ENCODE measurements at places on chromosomes 12 and 14. TPM values are rescaled to one million over a fixed set of nuclear protein-coding genes. Genes with fewer than 3 reads are reported as not detected.

- H3K27ac ChIP-seq: no peak overlapping the region
- DNase-seq: no peak
- H3K4me1 ChIP-seq: no peaks in the 10 kb centered on the region
- peaks cover 7% of the 10 kb centered on the region for H3K27me3 ChIP-seq
- H3K36me3 ChIP-seq: no peaks in the 10 kb centered on the region
Measured at GRCh38 chr14:51643140-51643539, 8.6 kb upstream of the FRMD6 start.

GRCh38 chr12:8985213-8985754, 4.1 kb upstream of the KLRG1 start:
- H3K27me3 ChIP-seq: no peaks in the 10 kb centered on the region
- no peak overlapping the region for H3K27ac ChIP-seq
- H3K4me3 ChIP-seq: no peak overlapping the region
- no peak for DNase-seq

The RAPGEF3 gene
- 1.4 TPM for total RNA-seq

GRCh38 chr12:27285403-27285802, 41.3 kb downstream of the STK38L start:
- no peak overlapping the region for H3K27ac ChIP-seq
- no peaks in the 10 kb centered on the region for H3K4me1 ChIP-seq
- H3K27me3 ChIP-seq: no peaks in the 10 kb centered on the region
- H3K4me3 ChIP-seq: no peak overlapping the region
- H3K36me3 ChIP-seq: no peaks in the 10 kb centered on the region
- DNase-seq: no peak

The MIPOL1 gene
- not detected for total RNA-seq

DNA sequence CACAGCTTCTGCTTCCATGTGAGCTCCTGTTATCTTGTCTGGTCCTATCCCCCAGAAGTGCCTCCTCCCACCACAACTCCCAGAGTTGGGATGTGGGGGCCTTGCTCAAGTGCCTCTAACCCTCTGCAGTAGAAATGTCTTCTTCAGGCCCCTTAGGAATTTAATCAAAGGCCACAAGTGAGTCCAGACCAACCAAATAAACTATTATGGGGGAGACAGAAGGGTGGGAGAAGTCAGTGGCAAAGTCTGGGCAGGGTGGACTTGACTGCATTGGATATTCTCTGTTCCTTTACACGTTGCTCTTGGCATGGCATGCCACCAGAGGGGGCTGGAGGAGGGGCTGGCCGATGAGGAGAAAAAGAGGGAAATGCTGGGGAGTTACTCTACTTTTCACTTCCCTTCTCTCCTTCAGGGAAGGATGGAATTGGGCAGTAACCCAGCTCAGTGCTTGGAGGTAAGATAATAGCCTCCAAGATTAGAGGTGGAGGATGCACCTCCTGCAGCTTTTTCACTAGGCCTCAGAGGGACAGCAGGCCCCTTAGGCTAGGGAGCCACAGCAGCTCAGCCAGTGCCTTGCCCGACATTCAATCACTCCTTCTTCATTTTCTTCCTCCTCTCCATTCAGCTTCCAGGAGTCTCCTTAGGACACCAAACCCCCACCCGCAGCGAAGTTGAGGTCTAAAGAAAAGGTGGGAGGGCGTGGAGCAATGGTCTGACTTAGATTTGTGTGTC, 1.2 kb upstream of the AP1G2 start:
- H3K27ac ChIP-seq: peak overlapping the region; percentile 96
- H3K36me3 ChIP-seq: peaks cover 31% of the 10 kb centered on the region
- peaks cover 55% of the 10 kb centered on the region for H3K4me1 ChIP-seq
- H3K4me3 ChIP-seq: peak overlapping the region; percentile 100
- DNase-seq: no peak

- H3K27me3 ChIP-seq: no peaks in the 10 kb centered on the region
- DNase-seq: no peak
- peaks cover 21% of the 10 kb centered on the region for H3K4me1 ChIP-seq
Measured at GRCh38 chr12:10960211-10960610, 21.1 kb upstream of the TAS2R14 start.

GRCh38 chr12:92530706-92531105, 172.1 kb upstream of the PLEKHG7 start:
- H3K27me3 ChIP-seq: no peaks in the 10 kb centered on the region
- H3K36me3 ChIP-seq: peaks cover 3% of the 10 kb centered on the region
- no peak for DNase-seq
- H3K27ac ChIP-seq: no peak overlapping the region
- peaks cover 6% of the 10 kb centered on the region for H3K4me1 ChIP-seq
- H3K4me3 ChIP-seq: no peak overlapping the region

The PRKD1 gene
- not detected for total RNA-seq

- H3K27me3 ChIP-seq: no peaks in the 10 kb centered on the region
- no peak overlapping the region for H3K4me3 ChIP-seq
- H3K36me3 ChIP-seq: no peaks in the 10 kb centered on the region
- no peaks in the 10 kb centered on the region for H3K4me1 ChIP-seq
- DNase-seq: no peak
Measured at GRCh38 chr14:103007555-103007954, 49.8 kb downstream of the CDC42BPB start.

DNA sequence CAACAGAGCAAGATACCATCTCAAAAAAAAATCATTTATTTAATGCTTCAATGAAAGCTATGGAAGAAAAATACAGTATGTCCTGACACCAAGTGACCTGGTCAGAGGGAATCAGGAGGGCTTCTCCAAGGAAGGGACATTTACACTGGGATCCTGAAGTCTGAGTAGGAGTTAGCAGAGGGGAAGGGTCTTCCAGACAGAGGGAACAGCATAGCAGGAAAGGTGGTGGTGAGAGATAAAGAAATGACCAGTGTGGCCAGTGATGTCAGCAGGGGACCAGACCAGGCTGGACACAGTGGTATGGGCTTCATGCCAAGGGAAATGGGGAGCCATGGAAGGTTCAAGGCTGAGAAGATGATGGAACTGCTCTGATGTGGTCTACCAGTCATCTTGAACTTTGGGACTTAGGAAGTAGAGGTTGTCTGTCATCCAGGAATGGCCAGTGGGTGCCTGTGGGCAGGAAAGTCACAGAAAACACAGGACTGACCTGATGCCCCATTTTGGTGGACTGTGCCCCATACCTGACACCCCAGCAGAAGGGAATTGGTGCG, 7.8 kb upstream of the TCHP start:
- no peak overlapping the region for H3K4me3 ChIP-seq
- peaks cover 48% of the 10 kb centered on the region for H3K4me1 ChIP-seq
- H3K36me3 ChIP-seq: no peaks in the 10 kb centered on the region
- no peak overlapping the region for H3K27ac ChIP-seq
- no peaks in the 10 kb centered on the region for H3K27me3 ChIP-seq
- no peak for DNase-seq

GRCh38 chr14:53888535-53889386, 67.9 kb downstream of the BMP4 start:
- no peaks in the 10 kb centered on the region for H3K36me3 ChIP-seq
- H3K4me3 ChIP-seq: no peak overlapping the region
- H3K27me3 ChIP-seq: peaks cover 5% of the 10 kb centered on the region
- no peak overlapping the region for H3K27ac ChIP-seq
- no peak for DNase-seq

- H3K4me1 ChIP-seq: no peaks in the 10 kb centered on the region
- H3K27me3 ChIP-seq: no peaks in the 10 kb centered on the region
- H3K4me3 ChIP-seq: no peak overlapping the region
- no peak for DNase-seq
Measured at GRCh38 chr14:94306047-94306978, 13.2 kb upstream of the SERPINA10 start.

GRCh38 chr14:31968107-31968810, 108.8 kb upstream of the ARHGAP5 start:
- H3K4me1 ChIP-seq: peaks cover 8% of the 10 kb centered on the region
- no peak overlapping the region for H3K27ac ChIP-seq
- H3K27me3 ChIP-seq: peaks cover 2% of the 10 kb centered on the region
- H3K36me3 ChIP-seq: no peaks in the 10 kb centered on the region

GRCh38 chr14:65080960-65081747, 21.2 kb downstream of the MAX start:
- peaks cover 87% of the 10 kb centered on the region for H3K36me3 ChIP-seq
- H3K4me1 ChIP-seq: peaks cover 54% of the 10 kb centered on the region
- no peak overlapping the region for H3K27ac ChIP-seq
- DNase-seq: no peak

- H3K27ac ChIP-seq: no peak overlapping the region
- H3K36me3 ChIP-seq: no peaks in the 10 kb centered on the region
- H3K4me3 ChIP-seq: peak overlapping the region; percentile 86
- peaks cover 14% of the 10 kb centered on the region for H3K4me1 ChIP-seq
- H3K27me3 ChIP-seq: peaks cover 40% of the 10 kb centered on the region
Measured at GRCh38 chr12:8697120-8697475, 693 bp upstream of the RIMKLB start.

DNA sequence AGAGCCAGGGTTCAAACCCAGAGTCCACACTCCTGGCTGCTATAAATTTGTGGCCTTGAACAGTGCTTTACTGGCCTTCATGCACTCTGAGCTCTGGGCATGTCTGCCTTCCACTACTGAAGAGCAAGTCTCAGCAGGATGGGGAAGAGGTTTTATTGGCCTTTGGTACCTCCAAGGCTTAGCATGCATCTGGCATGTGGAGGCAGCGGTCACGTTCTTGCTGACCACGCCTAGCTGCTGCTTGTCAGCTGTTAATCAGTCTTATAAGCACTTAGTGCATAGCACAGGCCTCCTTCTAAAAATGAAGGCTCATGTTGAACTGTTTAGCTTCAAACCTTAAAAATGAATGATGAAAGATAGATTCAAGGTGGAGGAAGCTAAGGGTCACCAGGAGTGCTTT, 177.5 kb downstream of the PELI2 start:
- no peaks in the 10 kb centered on the region for H3K4me1 ChIP-seq
- H3K36me3 ChIP-seq: no peaks in the 10 kb centered on the region
- H3K4me3 ChIP-seq: no peak overlapping the region
- no peaks in the 10 kb centered on the region for H3K27me3 ChIP-seq

GRCh38 chr14:28754209-28754985, 12.2 kb upstream of the FOXG1 start:
- no peak overlapping the region for H3K27ac ChIP-seq
- no peak overlapping the region for H3K4me3 ChIP-seq
- no peaks in the 10 kb centered on the region for H3K4me1 ChIP-seq
- peaks cover 38% of the 10 kb centered on the region for H3K27me3 ChIP-seq

DNA sequence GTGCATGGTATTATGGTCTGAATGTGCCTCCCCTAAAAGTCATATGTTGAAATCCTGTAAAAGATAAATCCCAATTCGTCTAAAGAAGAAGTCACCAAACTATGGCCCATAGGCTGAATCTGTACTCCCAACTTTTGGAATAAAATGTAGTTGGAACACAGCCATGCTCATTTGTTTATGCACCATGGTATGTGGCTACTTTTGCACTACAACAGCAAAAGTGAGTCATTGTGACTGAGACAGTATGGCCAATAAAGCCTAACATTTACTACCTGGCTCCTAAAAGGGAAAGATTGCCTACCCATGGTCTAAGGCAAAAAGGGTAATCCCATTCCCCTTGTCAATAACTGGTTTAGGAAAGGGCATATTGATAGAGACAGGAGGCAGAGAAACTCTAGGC, 101.8 kb downstream of the LRIG3 start:
- no peak overlapping the region for H3K4me3 ChIP-seq
- no peaks in the 10 kb centered on the region for H3K36me3 ChIP-seq
- no peak for DNase-seq
- H3K27ac ChIP-seq: no peak overlapping the region

DNA sequence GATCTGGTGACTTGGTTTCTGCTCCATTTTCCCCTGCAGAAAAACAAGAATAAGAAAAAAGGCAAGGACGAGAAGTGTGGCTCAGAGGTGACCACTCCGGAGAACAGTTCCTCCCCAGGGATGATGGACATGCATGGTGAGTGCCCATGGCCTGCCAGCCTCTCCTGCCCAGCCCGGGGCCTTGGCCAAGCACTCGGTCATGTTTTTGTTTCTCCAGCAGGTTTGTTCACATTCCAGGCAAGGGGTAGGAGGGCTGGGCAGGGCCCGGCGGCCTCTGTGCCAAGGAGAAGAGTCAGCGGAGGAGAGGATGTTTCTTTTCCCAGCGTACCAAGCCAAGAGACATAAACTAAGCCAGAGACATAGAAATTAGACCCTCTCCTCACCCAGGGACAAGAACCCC, 13.6 kb downstream of the BCL7A start:
- H3K4me3 ChIP-seq: no peak overlapping the region
- no peaks in the 10 kb centered on the region for H3K4me1 ChIP-seq
- no peaks in the 10 kb centered on the region for H3K27me3 ChIP-seq
- no peaks in the 10 kb centered on the region for H3K36me3 ChIP-seq

DNA sequence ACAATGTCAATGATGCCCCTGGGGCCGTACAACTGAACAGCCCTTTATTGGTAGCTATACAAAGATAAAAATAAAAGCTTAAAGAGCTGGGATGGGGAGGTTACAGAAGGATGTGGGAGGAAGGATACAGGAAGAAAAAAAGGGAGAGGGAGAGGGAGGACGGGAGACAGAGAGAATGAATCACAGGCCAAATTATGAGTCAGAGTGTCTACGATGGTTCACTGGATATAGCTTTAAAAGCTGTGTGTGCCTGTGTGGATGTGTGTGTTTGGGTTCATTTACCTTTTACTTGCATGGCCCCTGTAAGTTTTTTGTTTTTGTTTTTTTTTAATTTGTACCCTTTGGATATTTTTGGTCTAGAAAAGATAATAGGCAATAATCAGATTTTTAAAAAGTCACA, 111.9 kb downstream of the CCDC60 start:
- no peak overlapping the region for H3K27ac ChIP-seq
- no peaks in the 10 kb centered on the region for H3K4me1 ChIP-seq
- no peak for DNase-seq
- peaks cover 2% of the 10 kb centered on the region for H3K27me3 ChIP-seq
- no peaks in the 10 kb centered on the region for H3K36me3 ChIP-seq

DNA sequence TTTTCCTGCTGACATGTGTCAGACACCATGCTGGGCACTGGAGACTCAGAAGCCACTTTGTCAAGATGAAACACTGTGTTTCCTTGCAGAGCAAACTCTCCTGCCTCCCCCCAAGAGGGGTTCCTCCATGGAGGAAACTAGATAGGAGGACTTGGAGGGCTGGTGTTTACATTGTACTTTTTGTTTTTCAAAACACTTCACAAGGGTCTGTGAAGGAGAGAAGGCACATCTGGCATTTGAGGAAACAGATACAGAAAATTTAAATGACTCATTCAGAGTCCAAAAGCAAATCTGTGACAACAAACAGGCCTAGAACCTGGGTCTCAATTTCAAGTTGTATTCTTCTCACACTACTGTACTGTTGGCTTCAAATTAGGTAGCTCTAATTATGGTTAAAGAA, 6.7 kb upstream of the CDKL1 start:
- no peaks in the 10 kb centered on the region for H3K4me1 ChIP-seq
- H3K36me3 ChIP-seq: no peaks in the 10 kb centered on the region
- no peak for DNase-seq

Data from activated CD4-positive, alpha-beta memory T cell treated with anti-CD3 and anti-CD28 coated beads, Interleukin-2, amount 10 ng/mL, durations not matched to agents 7 days and 5 days (primary cell).